ENCODE measurements at places on chromosomes 2 and 18.
A peak's percentile ranks its signal among the peaks of the same experiment; 100 is the strongest.

- DNase-seq: no peak
These were observed 62.6 kb downstream of the DSEL start for GRCh38 chr18:67453901-67454300.

GRCh38 chr2:211132046-211132445 is 575.6 kb downstream of the CPS1 start:
- DNase-seq: no peak

GRCh38 chr2:1181893-1182292 is 231.2 kb downstream of the SNTG2 start:
- no peak for DNase-seq

DNA sequence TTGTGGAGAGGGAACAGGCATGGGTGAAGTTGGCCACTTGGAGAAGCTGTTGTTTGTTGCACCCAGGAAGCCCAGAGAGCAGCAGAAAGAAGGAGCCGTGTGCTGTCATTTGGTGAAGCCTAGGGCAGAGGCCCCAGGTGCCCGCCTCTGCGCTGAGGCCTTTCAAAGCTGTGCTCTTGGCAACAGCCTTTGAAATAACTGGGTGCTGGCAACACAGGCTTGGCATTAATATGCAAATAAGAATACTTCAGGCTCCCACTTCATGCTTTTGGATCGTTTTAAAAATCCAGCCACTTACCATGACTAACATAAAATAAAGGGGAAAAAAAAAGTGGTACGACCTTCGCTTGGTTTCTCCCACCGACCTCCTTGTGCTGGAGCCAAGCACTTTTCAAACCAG is 41.1 kb downstream of the DHRS9 start:
- DNase-seq: no peak

DNA sequence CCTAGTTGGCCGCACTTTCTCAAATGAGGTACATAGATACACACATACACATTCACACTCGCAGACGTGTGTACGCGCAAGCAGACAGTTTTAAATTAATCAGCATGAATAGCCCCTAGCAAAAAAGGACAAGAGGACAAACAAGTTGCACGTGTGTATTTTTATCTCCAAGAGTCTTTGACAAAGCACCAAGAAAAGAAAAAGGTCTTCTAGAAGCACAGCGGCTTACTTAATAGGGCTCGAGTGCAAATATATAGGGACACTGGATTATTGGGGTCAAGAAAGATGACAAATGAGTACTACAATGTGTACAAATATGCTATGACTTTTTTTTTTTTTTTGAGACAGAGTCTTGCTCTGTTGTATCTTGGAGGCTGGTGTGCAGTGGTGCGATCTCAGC is 1.7 kb upstream of the BCL2 start:
- no peak for DNase-seq

- DNase-seq: no peak
These were observed 678.0 kb upstream of the ZEB2 start for GRCh38 chr2:145197944-145198343.

GRCh38 chr18:78770139-78770822 is 209.3 kb upstream of the SALL3 start:
- DNase-seq: no peak

DNA sequence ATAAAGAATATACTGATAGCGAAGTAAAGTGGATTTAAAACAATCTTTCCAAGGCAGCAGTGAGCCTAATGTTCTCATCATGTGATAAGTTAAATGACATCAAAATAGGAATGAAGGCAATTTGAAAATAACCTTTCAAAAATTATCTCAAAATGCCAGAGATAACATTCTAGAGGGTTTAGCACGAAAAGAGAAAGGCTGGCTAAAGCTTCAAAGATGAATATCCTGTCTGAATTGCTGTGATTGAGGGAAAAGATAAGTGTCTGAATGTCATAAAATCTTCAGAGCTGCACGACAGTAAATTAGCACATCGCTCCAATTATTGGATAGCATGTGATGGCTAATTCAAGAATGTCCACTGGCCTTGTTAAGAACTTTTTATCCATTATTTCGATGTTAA is 159.3 kb downstream of the PID1 start:
- no peak for DNase-seq

DNA sequence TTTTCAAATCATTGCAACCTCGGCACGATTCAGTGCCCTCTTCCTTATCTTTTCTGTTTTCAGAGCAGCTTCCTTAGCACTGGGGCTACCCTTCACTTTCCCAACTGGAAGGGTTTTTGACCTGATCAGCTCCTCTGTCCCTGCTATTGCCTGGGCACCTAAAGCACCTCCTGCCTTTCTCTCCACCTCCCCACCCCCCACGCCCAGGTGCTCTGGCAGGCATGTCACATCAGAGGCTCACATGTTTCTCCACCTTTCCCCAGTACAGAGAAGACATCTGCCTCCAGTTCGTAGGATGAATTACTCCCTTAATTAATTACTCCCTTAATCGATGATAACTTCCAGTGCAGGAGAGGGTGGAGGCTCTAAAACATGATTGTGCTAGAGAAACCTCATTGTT is 88.7 kb upstream of the LCLAT1 start:
- DNase-seq: no peak

- peak; percentile 21 for DNase-seq
These were observed 35.2 kb downstream of the ST3GAL5 start for GRCh38 chr2:85853499-85854165.
